ENCODE measurements at places on chromosomes 13 and 19.

- DNase-seq = no peak
Observed at GRCh38 chr19:44783545-44783944, 5.9 kb downstream of the CBLC start.

- no peak for DNase-seq
Observed at GRCh38 chr13:108315991-108316390, 46.5 kb downstream of the TNFSF13B start.

DNA sequence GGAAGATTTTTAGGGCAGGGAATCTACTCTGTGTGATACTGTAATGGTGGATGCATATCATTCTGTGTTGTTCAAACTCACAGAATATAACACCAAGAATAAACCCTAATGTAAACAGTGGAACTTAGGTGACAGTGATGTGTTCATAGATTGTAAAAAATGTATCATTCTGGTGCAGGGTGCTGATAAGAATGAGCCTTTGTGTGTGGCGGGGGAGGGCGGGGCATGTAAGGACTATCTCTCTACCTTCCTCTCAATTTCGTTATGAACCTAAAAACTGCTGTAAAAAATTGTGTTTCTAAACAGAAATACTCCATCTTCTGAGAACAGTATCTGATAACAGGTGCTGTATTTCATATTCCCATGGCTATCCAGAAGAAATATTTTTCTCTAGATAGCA is 35.6 kb downstream of the TNFRSF19 start:
- no peak for DNase-seq

- DNase-seq = no peak
Observed at GRCh38 chr13:108760541-108760940, 131.1 kb downstream of the MYO16 start.

GRCh38 chr13:109913936-109914510 is 127.6 kb upstream of the IRS2 start:
- no peak for DNase-seq

DNA sequence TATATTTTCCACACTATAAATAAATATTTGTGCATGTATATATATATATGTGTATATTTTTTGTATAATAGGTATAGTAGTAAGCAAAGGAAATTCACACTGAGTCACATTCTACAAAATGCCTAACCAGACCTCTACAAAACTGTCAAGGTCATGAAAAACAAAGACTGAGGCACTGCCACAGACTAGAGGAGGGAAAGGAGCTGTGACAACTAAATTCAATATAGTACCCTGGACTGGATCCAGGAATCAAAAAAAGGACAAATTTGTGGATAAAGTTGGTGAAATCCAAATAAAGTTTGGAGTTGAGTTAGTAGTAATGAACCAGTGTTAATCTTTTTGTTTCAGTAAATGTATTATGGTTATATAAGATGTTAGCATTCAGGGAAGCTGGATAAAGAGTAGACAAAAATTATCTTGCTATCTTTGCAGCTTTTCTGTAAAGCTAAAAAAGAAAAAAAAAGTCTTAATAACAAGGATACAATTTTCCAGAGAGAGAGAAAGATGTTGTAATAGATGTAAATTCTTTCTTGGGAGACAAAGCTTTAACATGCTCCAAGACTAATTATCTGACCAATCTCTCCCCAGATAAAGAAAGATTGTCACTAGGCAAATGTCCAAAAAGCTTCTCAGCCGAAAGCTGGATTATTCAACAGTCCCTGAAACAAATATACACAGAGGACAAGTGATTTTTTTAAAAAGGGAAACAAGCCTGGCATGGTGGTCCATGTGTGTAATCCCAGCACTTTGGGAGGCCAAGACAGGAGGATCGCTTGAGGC is 19.1 kb downstream of the SYDE1 start:
- DNase-seq = no peak

DNA sequence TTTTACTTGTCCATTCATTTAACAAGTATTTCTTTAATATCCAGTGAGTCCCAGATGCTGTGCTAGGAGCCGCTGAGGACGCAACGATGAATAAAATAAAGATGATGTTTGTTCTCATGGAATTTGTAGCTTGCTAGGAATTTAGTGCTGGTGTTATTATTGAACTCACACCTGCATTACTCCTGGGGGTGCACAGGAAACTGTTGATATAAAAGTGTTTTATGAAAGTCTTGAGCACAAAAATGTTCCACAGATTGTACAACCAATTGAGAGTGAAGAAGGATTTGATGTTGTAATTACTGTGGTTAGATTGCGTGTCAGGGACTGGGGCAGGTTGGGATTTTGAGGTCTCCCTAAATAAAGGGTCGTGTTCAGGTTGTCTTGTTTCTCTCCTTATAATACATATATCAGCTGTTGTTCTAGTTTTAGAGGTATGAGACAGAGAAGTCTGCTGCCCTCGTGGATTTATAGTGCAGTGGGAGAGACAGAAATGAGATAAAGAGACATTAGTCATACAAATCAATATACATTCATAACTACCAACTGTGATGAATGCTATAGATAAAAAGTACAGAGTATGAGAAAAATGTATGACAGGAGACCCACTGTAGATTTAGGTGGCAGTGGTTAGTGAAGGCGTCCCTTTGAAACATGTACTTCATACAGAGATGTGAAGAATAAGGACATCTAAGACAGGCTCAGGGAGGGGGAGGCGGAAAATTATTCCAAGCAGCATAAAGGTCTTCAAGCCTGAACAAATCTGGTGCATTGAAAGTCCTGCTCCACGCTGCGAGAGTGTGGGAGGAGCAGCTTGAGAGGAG is 11.3 kb downstream of the CACNG6 start:
- no peak for DNase-seq

- no peak for DNase-seq
Observed at GRCh38 chr13:45733361-45733760, 31.2 kb downstream of the CBY2 start.

GRCh38 chr13:37769078-37769477 is 100.5 kb downstream of the TRPC4 start:
- DNase-seq = no peak

DNA sequence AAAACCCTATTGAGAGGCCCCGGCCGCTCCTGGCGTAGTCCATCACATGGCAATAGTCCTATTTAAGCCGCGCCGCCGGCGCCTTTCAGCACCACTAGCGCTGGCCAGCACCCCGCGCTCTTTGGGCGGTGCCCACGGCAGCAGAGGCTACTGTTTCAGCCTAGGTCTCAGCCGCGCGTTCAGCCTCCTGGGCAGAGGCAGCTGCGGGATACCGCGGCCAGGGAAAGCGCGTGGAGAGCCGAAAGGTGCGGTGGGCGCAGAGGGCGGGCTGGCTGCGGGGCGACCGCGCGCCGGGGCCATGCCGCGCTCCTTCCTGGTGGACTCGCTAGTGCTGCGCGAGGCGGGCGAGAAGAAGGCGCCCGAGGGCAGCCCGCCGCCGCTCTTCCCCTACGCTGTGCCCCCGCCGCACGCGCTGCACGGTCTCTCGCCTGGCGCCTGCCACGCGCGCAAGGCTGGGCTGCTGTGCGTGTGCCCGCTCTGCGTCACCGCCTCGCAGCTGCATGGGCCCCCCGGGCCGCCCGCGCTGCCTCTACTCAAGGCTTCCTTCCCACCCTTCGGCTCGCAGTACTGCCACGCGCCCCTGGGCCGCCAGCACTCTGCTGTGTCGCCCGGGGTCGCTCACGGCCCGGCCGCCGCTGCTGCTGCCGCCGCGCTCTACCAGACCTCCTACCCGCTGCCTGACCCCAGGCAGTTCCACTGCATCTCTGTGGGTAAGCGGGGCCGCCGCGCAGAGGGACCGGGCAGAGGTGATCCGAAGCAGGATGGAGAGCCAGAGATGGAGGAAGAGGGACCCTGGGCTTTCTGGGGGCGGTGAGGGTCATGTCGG is at the start of gene GSX1:
Gene GSX1 (plus strand): TSS at position 91 of the 826 bp plus-strand sequence. CDS start 208 bp downstream, at position 299.
- no peak for DNase-seq

- no peak for DNase-seq
Observed at GRCh38 chr13:77544758-77545338, 9.3 kb downstream of the SCEL start.

DNA sequence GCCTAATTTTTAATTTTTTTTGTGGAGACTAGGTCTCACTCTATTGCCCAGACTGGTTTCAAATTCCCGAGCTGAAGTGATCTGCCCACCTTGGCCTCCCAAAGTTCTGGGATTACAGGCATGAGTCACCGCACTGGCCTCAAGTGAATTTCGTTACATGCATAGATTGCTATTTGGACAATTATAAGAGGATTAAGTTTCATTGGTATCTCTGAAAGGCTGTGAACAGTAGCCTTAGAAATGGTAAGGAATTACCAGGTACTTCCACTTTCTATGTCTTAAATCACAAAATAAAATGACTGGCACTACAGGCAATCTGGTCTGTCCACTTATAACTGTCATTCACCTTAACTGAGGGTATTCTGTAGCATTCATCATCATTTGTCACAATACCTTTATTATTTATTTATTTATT is 2.9 kb upstream of the CCDC9 start:
- DNase-seq = no peak

GRCh38 chr19:15418231-15418578 is 583 bp downstream of the AKAP8L start:
- no peak for DNase-seq

GRCh38 chr19:40005691-40006272 is 8.9 kb downstream of the ZNF546 start:
- DNase-seq = no peak

GRCh38 chr19:3506384-3507340 is 551 bp downstream of the FZR1 start:
- DNase-seq = peak; percentile 27

DNA sequence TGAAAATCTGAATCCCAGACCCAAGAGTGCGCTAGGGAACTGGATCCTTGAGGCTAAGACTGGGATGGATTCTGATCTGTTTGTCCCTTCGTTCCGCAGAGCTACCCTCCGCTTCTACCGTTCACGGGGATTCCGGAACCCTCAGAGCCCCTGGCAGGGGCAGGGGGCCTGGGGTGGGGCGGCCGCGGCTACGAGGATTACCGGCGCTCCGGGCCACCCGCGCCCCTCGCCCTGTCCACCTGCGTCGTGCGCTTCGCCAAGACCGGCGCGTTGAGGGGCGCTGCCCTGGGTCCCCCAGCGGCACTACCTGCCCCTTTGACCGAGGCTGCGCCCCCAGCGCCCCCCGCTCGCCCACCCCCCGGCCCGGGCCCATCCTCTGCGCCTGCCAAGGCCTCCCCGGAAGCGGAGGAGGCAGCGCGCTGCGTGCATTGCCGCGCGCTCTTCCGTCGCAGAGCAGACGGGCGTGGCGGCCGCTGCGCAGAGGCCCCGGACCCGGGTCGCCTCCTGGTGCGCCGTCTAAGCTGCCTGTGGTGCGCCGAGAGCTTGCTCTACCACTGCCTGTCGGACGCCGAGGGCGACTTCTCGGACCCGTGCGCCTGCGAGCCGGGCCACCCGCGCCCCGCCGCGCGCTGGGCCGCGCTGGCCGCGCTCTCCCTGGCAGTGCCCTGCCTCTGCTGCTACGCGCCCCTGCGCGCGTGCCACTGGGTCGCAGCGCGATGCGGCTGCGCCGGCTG is 7.1 kb downstream of the SPRED3 start:
- DNase-seq = peak; percentile 36

DNA sequence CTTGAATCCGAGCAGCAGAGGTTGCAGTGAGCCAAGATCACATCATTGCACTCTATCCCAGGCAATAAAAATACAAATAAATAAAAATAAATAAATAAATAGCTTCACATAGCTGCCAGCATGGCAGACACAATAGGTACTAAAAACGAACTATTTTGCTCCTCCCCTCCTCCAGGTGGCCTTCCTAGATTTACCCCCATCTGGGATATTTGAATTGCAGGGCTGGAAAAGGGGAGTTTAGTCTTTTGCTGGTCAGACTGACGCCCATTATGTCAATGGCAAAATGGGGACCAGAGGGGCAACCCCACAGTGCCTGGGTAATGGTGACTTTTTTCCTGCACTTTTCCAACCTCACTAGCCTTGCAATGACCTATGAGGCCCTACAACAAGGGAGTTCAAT is 640 bp upstream of the GMFG start:
- no peak for DNase-seq

DNA sequence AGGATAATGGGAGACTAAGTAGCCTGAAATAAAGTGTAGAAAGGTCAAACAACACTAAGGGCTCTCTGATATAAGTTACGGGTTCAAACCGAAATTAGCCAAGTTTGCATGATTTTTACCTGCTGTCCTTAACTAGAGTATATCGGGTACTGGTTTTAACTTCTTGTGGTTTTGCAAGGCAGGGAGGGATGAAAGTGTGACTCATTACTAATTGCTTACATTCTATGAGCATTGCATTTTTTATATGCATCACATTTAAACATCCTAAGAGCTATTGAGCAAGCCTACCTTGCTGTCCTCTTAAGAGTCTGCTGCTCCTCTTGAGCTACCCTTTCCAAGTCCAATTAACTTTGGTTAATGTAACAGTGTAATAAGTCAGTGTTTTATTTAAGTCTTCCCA is 415.4 kb downstream of the SLITRK5 start:
- no peak for DNase-seq

- no peak for DNase-seq
Observed at GRCh38 chr19:47896773-47897172, 10.7 kb upstream of the SULT2A1 start.

DNA sequence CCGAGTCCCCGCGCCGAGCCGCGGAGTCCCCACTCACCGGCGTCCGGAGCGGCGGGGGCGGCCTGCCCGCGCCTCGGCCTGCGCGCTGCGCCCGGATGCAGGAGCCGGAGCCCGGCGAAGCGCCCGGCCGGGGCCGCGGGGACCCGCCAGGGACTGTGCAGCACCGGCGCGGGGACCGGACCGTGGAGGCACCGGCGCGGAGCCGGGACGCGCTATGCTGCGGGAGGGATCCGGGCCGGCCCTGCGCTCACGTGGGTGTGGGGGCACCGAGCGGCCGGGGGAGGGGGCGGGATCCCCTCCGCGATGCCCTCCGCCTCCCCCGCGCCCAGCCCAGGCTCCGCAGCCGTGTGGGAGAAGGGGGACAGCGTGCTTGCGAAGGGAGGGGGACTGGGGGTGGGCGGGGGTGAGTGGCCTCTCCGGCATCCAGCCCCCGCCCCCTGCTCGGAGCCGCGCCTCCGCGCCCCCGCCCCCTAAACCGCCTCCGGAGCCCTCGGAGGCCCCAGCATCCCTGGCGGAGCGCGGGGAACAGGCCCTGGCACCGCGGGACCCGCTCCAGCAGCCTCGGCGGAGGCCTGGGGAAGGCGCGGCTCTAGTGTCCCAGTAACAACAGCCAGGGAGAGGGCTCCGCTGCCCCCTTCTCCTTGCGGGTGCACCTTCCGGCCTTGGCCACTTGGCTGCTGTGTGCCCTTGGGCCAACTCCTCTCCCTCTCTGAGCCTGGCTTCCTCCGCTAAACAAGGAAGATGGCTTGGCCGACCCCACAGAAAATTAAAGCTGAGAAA is at the start of gene SLC1A6:
Gene SLC1A6 (minus strand): TSS at position 389 of the 780 bp plus-strand sequence. CDS start 6,954 bp downstream, outside the sequence.
- DNase-seq = no peak

GRCh38 chr13:93477238-93477637 is 250.6 kb downstream of the GPC6 start:
- no peak for DNase-seq
